ENCODE measurements at places on chromosomes 7 and 10.

- no peak for DNase-seq
These were observed at the start of gene PRF1 for GRCh38 chr10:70602665-70603448. Gene PRF1, minus strand, starts transcription at chr10:70602741. Its CDS starts 1,839 bp downstream, at chr10:70600902.

DNA sequence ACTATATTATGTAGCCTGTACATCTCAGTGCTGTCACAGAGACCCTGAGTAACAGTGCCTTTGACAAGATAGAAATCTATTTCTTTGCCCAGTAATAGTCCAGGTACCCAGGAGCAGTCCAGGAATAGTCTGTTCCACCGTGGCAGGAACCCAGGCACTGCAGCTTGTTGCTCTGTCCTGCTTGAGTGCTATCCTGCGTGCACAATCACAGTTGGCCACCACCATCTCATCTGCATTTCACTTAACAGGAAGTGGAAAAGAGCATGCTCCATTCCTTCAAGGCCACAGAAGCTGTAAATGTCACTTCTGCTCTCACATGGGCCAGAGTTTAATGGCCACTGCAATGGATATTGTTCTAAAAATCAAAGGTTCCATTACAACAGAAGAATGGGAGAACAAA lies 61.5 kb upstream of the PRR15 start:
- no peak for DNase-seq

GRCh38 chr7:27793780-27794179 lies 53.8 kb downstream of the TAX1BP1 start:
- no peak for DNase-seq

DNA sequence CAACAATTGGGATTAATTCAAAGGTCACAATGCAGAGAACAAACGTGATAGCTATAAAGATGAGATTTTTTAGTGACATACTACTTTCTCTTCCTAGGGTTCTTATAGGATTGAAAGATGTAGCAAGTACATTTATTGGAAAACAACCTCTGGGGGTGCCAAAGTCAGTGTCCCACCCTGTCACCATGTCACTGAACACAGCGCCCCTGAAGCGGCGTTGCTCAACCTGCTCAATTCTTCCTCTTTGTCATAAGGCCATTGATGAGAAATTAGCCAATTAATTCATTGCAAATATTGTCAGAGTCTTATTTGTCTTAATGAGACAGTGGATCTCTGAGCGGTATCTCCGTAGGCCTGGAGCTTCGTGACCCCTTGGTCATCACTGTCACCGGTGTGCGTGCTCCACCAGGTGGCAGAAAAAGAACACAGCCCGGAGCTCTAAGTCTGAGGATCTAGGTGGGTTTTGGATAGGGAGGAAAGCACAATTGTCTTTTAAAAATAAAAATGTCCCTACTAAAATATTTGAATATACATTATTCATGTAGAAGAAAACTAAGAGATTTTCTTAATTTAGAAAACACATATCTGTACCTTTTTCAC lies 362.6 kb downstream of the PAXIP1 start:
- no peak for DNase-seq

- DNase-seq: peak; percentile 2
These were observed 326.2 kb upstream of the POT1 start for GRCh38 chr7:125255810-125256209.

DNA sequence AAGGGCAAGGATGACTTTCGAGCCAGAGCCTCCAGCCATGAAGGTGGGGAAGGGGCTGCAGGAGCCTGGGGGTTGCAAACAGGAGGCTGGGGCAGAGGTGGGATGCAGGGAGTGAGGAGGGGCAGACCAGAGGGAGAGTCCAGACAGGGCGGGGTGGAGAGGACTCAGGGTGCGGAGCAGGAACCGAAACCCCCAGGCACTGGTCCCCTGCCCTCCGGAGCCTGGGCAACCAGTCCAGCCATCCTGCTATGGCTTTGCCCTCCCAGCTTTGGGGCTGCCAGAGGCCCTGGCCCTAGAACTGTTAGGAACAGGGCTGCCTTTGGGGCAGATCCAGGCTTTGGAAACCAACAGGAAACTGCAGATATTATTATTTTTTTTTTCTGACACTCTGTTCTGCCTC lies 24.2 kb downstream of the GHRHR start:
- DNase-seq: no peak

GRCh38 chr10:79937701-79938151 lies 11.2 kb downstream of the SFTPD start:
- DNase-seq: no peak

GRCh38 chr7:139341776-139342226 lies 664 bp downstream of the FMC1 start:
- DNase-seq: no peak

GRCh38 chr7:128242661-128243060 lies 1.6 kb downstream of the LEP start:
- no peak for DNase-seq

DNA sequence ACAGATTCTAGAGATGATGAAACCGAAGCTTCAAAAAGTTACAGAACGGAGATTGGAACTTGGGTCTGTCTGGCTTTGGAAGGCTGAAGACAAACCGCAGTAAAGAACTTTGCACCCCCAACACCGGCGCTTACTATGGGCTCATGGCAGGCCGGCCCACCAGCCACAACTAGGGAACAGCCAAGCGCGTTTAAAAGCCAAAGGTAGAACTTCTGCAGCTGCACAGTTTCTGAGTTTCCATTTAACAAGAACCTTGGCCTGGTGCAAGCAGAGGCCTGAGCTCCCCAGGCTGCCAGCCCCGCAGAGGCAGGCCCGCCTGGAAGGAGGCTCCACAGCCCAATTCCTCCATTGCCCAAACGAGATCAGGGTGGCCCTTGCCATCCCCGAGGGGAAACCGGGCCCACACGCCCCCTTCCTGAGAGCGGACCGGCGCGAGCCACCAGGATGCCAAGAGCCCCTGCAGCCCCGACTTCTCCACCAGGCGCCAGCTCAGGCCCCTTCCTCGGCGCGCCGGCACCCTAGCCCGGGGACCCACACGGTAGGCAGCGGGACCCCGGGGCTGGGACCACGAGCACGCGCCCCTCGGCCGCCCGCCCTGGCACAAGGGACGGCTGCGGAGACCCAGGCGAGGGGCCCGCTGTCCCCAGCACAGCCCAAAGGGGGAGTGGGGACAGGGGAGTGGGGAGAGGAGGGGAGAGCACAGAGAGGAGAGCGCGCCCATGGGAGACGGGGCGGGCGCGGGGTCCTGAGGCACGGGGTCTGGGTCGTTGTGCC lies 566 bp downstream of the MAD1L1 start:
- peak; percentile 46 for DNase-seq

DNA sequence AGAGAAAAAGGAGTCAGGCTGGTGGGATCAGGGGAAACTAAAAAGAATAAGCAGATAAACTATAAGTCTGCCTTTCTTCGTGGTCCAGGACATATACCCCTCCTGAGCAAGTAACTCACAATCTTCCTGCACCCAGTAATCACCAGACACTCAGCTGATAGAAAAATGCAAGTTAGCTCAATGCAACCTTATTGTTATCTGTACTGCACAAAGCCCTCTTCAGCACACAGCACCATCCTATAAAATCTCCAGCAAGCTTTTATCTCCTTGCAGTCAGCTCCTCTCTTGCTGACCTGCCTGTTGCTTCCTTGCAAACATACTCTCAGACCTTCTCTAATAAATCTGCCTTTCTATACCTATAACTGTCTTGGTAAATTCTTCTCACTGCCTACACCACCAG lies 6.7 kb downstream of the SLC37A3 start:
- no peak for DNase-seq

DNA sequence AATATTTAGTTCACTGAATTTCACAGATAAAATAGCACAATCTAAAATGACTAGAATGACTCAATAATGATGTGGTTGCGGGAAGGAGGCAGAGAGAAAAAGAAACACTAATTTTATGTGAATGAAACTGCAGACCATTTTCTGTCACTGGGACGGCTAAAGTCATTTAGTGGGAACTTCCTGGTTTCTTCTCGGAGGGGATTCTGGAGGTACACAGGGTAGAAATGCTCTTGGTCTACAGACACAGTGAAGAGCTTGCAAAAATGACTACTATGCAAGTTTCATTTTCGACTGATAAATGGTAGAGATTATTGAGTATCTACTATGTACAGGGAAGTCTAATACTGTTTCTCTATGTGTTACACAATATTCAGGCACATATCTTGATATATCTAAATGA lies 63.5 kb upstream of the LRRN3 start:
- no peak for DNase-seq

GRCh38 chr10:107666214-107666613 lies 501.7 kb upstream of the SORCS1 start:
- no peak for DNase-seq

GRCh38 chr10:63286340-63286739 lies 153.2 kb downstream of the NRBF2 start:
- DNase-seq: no peak

DNA sequence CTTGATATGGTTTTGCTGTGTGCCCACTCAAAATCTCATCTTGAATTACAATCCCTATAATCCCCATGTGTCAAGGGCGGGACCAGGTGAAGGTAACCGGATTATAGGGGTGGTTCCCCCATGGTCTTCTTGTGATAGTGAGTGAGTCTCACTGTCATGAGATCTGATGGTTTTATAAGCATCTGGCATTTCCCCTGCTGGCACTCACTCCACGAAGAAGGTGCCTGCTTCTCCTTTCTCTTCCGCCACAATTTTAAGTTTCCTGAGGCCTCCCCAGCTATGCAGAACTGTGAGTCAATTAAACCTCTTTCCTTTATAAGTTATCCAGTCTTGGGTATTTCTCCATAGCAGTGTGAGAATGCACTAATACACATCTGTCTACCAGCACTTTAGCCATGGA lies 109.5 kb upstream of the SDK1 start:
- DNase-seq: no peak

DNA sequence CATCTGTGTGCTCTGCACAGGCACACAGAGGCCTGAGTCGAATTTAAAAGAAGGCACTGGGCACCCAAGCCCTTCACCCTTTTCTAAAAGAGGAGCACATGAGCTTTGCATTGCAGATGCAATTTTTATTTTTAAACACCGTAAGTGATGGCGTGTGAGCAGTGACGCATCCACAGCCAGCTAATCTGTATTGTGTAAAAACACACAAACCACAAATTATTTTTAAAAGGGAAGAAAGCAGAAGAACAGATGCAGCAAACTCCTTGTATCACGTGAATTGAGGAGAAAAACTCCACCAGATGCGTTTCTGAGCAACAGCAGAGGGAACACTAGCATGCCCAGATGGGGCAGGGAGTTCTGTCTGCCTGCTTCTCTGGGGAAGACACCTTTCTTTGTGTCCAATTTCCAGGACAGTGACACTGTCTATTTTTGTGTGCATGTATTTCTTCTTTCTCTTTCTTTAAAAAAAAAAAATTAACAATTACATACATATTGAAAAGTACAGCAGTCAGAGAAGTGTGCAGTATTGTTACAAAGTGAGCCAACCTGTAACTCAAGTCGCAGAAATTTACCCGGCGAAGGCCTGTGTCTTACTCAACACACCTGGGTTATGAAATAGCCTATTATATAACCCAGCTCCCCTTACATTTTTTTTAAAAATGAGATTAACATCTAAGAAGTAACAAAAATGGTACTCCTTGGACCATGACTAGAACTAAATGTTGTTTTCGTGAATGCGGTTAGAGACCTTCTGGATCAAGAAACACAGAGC lies 39.2 kb downstream of the EEPD1 start:
- DNase-seq: no peak

DNA sequence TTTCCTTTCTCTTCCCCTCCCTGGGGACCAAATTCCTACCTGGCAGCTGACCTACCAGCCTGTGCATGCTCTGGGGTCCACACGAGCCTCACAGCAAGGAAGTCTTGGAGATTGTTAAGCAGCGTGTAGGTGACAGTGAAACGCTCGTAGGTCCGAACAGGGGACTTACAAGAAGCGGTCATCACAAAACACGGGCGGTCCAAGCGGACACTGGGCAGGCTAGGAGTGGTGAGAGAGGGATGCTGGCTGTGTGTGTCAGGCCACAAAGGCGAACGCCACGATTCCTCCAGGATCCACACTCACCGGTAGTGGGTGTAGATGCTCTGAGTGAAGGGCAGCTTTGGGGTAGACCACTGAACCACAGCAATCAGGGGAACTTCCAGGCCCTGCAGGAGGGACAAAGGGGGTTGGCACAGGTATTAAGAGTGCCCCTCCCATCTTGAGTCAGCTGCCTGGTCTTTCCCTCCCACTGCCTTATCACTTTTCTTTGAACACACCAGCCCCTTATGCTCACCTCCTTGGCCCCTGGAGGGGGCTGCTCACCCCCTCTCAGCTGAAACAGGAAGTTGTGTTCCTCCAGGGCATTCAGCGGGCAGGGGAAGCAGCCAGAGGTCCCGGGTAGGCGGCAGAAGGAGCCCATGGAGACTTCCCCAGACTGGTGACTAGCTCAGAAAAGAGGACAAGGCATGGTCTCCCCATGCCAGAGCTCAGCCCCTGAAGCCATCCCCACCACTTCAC lies 2.0 kb downstream of the TRAPPC14 start:
- no peak for DNase-seq

DNA sequence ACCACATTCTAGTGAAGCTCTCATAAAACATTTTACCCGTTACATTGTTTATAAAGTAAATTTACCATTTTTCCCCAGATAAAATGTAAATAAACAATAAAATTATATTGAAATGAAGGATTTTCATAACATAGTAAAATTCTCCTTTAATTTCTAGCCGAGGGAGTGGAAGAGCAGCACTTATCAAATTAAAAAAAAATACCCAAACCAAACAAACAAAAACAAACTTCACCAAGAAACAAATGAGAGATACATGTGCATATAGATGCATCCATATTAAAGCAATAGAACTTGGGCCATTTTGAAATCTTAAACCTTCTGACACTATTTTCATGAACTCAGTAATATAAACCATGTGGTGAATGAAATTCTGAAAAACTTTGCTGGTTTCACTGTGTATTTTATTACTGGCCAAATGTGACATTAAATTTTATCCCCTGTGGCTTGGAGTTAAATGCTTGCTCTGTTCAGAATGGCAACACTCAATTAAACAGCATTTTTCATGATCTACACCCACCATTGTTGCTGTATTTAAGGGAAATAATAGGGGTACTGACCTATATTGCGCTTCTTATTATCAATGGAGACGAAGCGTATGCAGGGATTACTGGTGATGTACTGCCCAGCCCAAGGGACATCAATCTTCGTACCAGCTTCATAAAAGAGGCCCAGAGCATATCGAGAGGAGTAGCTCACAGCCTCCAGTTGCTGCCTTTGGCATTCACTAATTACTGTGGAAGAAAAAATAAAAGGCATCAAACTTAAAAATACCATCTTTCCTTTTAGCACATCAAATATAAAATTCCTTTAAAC lies 220.9 kb downstream of the RNLS start:
- no peak for DNase-seq

DNA sequence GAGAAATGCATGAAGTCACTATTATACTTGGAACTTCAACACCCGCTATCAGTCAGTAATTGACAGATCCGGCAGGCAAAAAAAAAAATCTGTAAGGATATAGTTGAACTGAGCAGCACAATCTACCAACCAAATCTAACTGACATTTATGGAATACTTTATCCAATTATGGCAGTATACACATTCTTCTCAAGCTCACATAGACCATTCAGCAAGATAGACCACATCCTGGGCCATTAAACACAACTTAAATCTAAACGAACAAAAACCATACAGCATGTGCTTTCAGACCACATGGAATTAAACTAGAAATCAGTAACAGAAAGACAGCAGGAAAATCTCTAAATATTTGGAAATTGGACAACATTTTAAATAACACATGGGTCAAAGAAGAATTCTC lies 112.7 kb downstream of the MPP7 start:
- no peak for DNase-seq

GRCh38 chr10:124741281-124741921 lies 2.8 kb downstream of the FAM53B start:
- DNase-seq: peak; percentile 70

Data from Calu3 (cell line).